ENCODE measurements at places on chromosomes 2 and 18. TPM values are rescaled to one million over a fixed set of nuclear protein-coding genes. Genes with fewer than 3 reads are reported as not detected.

Gene NCKAP5
- 7.5 TPM for total RNA-seq

Gene TMEM198
- total RNA-seq = 1.7 TPM

Gene CTDSP1
- 141 TPM for total RNA-seq

Gene KCNS3
- 8.8 TPM for total RNA-seq

Gene MC4R
- total RNA-seq = not detected

Gene HSBP1L1
- total RNA-seq = 13.0 TPM

Gene ERCC3
- 31.3 TPM for total RNA-seq

Gene COLEC11
- total RNA-seq = 1.7 TPM

Gene LYG1
- 2.7 TPM for total RNA-seq

Data from aorta (tissue), 5 donors.